ENCODE measurements at places on chromosomes 3 and 15.

GRCh38 chr3:107077391-107077790 is 299.8 kb upstream of the CCDC54 start:
- no peak for DNase-seq

GRCh38 chr3:19427422-19428149 is 279.3 kb downstream of the KCNH8 start:
- no peak for DNase-seq

GRCh38 chr3:181757694-181758306 is 46.1 kb downstream of the SOX2 start:
- DNase-seq: no peak

DNA sequence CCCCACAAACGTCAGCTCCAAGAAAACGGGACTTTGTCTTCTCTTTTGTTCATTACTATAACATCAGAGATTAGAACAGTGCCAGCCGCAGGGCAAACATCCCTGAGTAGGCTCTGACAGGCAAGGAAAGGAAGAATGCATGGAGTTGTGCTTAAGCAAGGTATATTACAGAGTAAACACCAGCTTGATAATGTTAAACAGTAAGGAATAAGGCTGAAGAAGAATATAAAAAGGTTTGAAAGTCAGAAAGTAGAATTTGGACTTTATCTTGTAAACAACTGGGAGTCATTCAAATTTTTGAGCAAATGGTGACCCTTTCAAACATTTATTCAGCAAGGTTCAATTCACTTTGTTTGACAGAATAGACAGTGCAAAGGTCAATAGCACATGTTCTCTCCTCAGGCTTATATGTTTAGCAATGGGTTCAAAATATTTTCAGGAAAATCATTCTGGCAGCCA is 11.0 kb downstream of the GABPB1 start:
- no peak for DNase-seq

DNA sequence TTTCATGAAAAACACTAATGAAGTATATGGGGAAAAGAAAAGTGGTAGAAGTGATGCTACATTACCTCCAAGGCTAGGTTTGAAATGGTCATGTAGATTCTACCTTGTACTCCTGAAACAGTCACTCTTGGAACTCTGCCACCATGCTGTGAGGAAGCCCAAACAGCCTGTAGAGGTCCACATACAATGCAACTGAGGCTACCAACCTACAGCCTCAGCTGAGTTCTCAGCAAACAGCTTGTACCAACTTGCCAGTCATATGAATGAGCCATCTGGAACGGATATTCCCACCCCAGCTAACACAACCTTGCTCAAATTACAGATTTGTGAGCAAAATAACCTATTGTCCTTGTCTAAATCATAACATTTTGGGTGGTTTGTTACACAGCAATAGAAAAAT is 193.5 kb downstream of the ULK4 start:
- DNase-seq: no peak

DNA sequence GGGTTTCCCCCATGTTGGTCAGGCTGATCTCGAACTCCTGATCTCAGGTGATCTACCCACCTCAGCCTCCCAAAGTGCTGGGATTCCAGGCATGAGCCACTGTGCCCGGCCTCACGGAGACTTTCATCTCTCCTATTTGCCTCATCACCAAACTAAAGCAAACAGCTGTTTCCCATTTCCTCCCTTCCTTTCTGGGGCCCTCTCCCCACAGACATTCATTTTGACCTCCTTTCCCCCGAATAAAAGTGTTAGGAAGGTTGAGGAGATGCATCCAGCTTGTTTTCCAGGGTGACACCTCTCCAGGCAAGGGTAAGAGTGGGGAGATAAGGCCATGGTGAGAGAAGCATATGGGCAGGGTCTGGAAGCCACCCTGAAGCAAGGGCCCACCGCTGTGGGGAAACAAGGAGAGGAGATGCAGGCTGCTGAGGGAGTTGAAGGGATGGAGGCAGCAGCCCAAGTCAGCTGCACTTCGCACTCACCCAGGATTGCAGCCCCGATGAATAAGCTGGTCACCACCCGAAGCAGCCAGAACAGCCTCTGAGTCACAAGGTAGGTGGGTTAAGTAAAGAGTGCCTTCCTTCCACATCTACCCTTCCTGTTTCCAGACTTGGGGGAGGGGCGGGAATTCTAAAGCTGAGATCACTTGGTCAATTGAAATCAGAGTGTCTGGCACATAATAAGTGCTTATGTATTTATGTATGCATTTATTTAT is 7.7 kb downstream of the DUOXA2 start:
- no peak for DNase-seq

GRCh38 chr15:42373274-42373673 is 14.0 kb downstream of the CAPN3 start:
- DNase-seq: no peak

DNA sequence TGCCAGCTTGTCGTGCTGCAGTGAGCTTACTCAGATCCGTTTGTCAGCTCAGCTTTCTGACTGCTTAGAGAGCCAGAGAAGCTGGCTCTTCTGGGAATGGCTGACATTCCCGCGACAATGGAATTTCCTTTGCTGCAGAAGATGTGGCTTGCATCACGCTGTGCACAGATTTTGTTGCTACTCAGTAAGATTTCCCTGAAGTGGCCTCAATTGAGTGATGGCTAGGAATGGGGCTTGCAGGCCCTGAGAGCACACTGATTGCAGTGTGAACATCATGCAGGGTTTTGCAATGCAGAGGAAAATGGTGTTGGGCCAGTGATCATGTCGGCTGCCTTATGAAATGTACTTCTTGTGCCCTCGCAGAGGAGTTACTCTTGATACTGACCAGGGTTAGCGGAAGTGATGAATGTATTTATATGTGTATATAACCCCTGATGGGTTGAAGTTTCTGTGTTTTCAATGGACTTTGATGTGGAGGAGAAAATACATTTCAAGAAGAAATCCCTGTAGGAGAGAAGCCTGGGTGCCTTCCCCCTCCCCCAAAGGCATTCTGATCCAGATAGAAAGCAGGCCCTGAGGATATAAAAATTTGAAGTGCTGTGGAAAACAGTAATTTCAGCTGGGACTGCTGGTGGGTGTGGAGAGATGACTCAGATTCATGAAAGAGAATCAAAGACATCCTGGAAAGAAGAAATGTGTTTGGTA is 102.5 kb upstream of the PDZRN3 start:
- DNase-seq: no peak

- DNase-seq: no peak
Measured at GRCh38 chr3:190003681-190004123, 117.0 kb downstream of the P3H2 start.

All from KG1 (cell line).